Right hindlimb (tissue), 1 donor: ENCODE measurements at places on chromosomes 7 and 10.

DNA sequence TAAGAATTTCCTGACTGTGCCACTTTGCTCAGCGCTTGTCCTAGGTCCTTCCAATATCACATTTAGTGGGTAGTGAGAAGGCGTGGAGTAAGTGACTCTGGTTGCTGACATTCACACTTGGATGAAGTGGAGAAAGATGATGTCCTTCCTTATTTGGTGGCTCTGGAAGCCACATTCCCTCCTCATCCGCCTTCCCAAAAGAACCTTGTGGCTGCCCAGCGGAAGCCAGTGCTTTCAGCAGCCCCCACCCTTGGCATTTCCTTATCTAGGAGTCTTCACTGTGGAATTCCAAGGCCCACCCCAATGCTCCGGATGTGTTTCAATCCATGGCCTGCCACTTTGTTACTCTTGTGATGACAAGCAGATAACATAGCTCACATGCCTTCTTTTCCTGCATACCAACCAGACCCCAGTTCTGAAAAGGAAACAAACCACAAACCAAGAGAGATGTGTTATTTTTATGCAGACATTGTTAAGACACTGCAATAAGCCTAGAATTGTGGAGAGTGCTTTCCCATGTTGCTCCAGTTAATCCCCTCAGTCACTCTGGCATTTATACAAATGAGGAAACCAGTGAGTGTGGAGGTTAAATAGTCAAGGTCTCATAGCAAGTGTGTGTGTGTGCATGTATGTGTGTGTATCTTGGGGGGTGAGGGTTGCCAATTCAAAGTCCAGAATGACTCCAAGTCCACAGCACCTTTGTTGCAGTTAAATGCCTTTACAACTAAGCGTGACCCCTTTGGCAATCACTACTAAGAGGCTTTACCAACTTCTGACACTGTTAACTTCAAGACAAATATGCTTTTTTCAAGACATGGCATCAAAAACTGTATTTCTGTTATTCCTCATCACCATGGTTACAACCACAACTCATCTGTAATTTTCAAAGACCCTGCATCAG is 10.3 kb upstream of the ANKRD1 start:
- peak; percentile 55 for DNase-seq

- DNase-seq = no peak
Measured at GRCh38 chr7:91603707-91604106, 276.8 kb downstream of the MTERF1 start.

DNA sequence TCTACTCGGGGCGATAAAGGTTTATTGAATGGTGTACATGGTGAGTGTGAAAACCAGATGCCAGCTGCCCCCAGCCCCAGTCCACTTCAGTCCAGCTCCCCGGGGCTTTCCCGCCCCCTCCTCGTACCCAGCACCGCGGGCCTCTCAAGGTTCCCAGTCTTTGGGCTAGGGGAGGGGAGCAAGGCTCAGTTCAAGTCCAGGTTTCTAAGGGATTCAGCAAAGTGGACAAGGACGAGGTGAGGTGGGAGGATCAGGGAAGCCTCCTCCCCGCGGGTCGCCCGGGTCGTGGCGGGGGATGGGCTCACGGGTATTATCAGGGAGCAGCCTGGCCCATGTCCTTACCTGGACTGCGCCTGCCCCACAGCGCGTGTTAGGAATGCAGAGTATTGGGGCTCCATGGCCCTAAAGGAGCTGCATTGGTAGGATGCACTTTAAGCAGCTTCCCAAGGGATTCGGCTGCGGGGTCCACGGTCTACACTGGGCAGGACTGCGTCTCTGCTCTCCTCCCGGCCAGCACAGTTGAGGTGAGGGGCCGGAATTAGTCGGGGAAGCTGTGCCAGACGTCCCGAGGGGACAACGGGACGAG is 541 bp upstream of the PFKFB3 start:
- DNase-seq = no peak

GRCh38 chr10:132309879-132310591 is 2.3 kb upstream of the STK32C start:
- DNase-seq = no peak
